ENCODE measurements at places on chromosomes 11 and 22.

GRCh38 chr22:49586873-49587272 lies 240.8 kb downstream of the BRD1 start:
- no peak for DNase-seq

GRCh38 chr11:70496591-70497535 lies 98.5 kb downstream of the CTTN start:
- DNase-seq = no peak

GRCh38 chr22:40324468-40325305 lies 21.6 kb upstream of the ADSL start:
- no peak for DNase-seq

DNA sequence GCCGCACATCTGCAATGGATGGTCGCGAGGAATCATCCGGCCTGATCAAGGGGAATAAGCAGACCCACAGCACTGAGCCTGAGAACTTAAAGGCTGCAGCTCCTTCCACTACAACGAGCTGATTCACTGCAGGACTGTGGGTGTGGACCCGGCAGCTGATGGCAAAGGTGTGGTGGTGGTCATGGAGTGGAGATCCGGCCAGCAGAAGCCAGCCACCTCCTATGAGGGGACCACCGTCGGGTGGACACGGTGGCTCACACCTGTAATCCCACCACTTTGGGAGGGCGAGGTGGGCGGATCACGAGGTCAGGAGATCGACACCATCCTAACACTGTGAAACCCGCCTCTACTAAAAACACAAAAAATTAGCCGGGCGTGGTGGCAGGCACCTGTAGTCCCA lies 66.4 kb downstream of the DGCR2 start:
- DNase-seq = no peak

- DNase-seq = no peak
These were observed 5.6 kb downstream of the PIM3 start for GRCh38 chr22:49966041-49966773.

DNA sequence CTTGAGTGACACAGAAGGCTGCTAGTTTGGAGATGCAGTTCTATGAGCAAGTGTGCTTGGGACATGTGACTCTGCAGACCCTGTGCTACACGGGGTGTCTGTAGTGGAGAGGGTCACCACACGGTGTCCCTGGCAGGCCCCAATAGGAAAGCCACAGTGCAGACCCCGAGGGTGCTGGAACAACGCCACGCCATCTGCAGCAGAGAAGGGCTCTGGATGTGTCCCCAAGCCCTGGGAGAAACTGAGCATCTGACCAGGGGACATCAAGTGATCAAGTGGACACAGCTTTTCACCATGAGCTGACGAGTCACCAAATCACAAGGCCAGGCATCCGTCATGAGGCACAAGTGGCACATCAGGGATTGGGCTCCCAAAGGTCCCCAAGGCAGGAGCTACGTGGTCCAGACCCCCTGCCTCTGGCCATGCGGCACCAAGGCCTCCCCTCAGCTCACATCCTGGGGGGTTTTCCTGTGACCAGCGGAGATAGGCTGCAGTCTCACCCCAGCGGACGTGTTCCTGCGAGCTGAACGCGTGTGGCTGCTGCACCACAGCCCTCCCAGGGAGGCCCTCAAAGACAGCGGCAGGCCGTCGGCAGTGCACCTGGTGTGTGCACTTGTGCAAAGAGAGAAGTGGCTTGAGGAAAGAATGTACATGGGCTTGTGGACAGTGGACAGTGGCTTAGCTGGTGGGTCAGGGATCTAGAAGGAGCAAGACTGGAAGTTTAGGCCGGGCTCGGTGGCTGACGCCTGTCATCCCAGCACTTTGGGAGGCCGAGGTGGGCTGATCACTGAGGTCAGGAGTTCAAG lies 96.7 kb downstream of the RPS6KA4 start:
- DNase-seq = no peak

All from fibroblast of skin of left biceps (primary cell).